Tibial artery (tissue), 4 donors: ENCODE measurements at places on chromosomes 6 and 20.
A peak's percentile ranks its signal among the peaks of the same experiment; 100 is the strongest.

DNA sequence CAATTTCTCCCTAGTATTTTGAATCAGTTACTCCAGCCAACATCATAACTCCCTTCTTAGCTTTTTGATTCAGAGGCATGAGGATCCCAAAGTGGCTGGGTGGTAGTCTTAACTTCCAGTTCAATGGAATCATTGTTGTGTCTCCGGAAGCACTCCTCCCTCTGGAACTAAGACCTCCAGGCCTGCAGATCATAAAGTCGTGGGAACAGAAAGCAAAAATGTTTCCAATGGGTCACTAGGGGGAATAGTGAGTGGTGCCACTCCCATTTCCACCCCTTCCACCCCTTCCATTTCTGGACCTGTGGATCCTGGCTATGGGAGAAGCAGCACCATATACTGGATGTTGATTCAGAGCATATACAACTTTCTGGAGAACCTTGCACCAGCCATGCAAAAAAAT is 130.8 kb downstream of the SGK1 start:
- DNase-seq, result no peak

DNA sequence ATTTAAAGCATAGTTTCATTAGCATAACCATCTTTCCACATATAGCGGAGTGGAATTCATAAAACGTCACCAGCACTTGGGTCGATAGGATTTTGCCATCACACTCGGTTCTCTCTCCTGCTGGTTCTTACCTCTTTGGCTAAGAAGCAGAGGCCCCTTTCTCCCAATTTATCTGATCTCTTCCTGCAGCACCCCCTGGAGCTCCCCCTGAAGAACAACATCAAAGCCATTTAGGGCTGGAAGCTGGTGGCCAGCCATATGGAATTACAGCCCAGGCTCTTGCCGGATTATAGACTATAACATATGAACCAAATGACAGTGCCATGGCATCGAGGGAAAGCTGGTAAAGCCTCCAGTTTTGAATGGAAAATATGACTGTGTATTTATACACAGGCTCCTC is 6.4 kb upstream of the KIF6 start:
- DNase-seq, result no peak

GRCh38 chr6:21710216-21710615 is 116.7 kb downstream of the SOX4 start:
- no peak for DNase-seq

- DNase-seq, result no peak
These were observed 83.8 kb downstream of the KIZ start for GRCh38 chr20:21209668-21210067.

DNA sequence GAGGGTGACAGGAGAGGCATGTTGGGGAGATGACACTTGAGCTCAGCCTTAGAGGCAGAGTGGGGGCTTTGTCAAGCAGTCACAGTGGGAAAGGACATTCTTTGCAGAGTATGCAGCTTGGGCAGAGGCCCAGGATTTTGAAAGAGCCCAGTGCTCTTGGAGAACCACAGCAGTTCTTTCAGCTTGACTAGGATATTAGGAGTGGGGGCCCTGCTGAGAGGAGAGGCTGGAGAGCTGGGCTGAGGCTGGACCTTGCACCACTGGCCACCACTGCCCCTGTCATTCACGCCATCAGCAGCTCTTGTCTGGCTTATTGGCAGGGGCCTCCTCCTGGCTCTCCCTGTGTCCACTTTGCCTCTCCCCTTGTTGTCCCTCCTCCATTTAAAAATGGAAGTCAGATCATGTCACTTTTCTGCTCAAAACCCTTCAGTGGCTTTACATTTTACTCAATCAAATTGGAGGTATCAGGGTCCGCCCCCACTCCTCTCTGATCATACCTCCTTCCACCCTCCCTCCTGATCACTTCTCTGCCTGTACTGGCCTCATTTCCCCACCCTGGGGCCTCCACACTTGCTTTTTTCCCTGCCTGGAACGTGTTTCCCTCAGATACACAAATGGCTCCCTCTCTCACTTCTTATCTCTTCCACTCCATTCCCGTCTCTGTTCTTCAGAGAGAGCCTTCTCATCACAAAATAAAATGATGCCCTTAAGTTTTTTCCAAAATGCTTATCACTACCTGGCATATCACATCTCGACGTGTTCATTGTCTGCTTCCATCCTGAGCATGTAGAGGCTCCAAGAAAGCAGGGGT is 10.5 kb downstream of the MANBAL start:
- DNase-seq, result no peak

- no peak for DNase-seq
These were observed 5.6 kb upstream of the MYT1 start for GRCh38 chr20:64158346-64159285.

- DNase-seq, result peak; percentile 59
These were observed 1.8 kb upstream of the CTSZ start for GRCh38 chr20:59008715-59009336.

DNA sequence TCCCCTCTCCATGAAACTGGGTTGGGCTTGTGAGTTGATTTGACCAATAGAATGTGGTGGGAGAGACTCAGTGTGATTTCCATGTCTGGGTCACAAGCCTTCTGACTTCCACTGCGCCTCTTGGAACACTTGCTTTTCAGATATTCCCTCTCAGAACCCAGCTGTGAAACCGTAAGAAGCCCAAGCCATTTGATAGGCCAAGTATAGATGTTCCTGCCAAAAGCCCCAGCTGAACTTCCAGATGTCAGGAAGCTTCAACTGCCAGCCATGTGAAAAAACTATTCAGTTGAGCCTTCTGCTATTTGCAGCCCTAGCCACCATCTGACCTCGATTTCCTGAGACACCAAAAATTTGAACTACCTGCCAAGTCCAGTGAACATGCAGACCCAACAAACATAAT is 387.8 kb upstream of the GJE1 start:
- no peak for DNase-seq

DNA sequence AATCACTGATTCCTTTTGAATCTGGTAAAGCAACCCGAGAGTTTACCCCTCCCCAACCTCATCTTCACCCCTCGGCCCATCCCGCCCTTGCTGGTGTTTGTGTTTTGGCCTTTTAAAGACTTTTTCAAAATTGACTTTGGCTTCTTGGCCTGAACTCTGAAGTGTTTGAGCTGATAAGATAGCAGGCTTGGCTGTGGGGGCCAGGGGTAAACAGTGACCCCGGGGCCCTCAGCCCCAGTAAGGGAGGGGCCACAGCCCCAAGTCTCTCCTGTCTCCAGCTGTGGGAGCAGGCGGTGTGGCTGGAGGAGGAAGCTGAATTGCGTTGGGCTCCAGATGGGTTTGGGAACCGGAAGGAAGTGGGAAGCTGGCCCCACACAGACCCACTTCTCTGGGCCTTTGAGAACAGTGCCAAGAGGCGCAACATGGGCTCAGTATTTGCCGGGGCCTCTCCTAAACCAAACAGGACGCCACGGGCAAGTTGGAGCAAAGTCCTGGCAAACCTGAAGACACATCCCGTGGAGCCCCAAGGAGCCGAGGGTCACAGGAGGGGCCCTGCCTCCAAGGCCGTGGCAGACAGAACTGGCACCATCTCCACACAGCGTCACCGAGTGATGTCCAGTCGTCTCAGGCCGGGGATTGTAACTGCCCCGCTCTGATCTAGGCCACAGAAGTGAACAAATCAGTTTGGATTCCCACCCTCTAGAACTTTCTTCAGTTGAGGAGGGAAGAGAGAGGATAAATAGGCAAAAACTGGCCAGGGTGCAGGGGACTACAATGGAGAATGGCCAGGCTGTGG is 54.3 kb upstream of the PTPN1 start:
- peak; percentile 36 for DNase-seq

GRCh38 chr6:137339929-137340559 is 120.9 kb upstream of the IFNGR1 start:
- DNase-seq, result no peak

DNA sequence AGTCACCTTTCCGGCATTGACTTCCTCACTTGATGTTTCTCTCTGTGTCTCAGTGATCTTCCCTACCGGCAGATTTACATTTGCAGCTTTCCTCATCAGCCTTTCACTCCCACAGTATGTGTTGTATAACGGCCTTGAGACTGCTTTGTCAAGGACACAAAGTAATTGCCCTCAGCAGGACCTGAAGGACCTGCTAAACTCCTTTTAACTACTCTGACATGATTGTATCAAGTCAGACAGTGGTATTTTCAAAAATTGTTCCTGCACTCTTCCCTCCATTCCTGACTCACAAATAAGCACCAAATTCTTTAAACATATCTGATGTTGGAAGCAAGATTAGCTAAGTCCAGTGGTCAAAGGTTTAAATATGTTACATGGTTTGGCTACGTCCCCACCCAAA is 62.4 kb downstream of the PDE10A start:
- no peak for DNase-seq

GRCh38 chr6:28489366-28490204 is 26.0 kb downstream of the GPX6 start:
- DNase-seq, result no peak

- no peak for DNase-seq
These were observed 167.9 kb downstream of the TBX18 start for GRCh38 chr6:84596488-84596887.

DNA sequence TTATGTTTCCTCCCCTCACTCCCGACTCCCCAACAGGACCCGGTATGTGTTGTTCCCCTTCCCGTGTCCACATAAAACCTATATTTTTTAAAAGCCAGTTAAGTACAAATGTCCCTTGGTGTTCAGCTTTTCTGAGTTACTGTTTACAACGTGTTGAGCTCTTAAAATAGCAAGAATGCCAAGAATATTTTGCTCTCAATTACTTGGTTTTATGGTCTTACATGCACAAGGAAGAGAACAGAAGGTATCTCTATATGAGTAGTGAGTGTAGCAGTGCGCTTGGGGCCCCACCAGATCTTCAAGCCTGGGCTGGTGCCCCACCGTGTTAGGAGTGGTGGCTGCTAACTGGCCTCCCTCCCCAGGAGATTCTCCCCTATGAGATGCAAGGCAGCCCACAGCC is 75.3 kb downstream of the RIN2 start:
- no peak for DNase-seq

DNA sequence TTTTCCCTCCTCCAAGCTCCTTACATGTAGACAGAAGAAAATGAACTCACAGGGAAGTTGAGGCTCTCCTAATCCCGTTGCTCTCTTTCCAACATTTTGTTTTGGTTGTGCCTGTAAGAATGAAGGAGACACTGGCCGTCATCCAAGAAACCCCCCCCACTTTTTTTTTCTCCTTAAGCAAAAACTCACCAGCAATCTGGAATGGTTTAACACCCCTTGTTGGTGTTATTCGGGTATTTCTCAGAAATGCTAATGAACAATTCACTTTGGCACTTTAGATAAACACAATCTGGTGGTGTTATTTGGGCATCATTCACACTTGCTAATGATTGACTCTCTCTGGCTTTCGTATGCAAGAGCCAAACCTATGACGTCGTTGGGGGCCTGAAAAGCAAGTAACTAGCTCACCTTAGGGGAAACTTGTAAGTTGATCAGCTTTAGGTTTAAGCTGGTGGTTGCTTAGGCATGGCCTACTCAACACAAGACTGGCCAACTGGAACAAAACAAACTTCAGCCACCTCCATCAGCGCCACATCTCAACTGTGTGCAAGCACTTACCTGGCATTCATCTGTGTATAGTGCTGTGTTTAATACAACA is 24.3 kb upstream of the OLIG3 start:
- no peak for DNase-seq

GRCh38 chr20:36214684-36215256 is 21.5 kb upstream of the AAR2 start:
- DNase-seq, result no peak
